ENCODE measurements at places on chromosomes 11 and 22. TPM values are rescaled to one million over a fixed set of nuclear protein-coding genes. Genes with fewer than 3 reads are reported as not detected.
A peak's percentile ranks its signal among the peaks of the same experiment; 100 is the strongest.

GRCh38 chr22:41841085-41841712, 8.3 kb downstream of the SREBF2 start:
- DNase-seq: no peak

DNA sequence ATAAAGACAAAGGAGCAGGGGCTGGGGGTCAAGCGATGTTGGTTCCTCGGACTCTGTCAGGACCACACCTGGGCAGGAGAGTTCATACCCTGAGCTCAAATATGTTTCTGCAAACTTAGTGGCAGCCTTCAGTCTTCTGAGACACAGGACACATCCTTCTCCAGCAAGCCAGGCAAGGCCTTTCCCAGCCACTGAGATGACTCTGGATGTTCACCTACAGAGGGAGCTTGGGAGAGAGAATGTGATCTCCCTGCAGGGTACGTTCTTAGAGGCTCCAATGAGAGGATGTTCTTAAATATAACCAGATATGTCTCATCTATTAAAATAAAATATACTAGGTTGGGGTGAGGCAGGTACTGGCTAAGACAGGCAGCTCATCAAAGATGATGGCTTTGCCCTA, 461.5 kb downstream of the OPCML start:
- DNase-seq: peak; percentile 71

- no peak for DNase-seq
These were observed 104.5 kb upstream of the GRAMD1B start for GRCh38 chr11:123325533-123325932.

- DNase-seq: no peak
These were observed 45.0 kb downstream of the PDE2A start for GRCh38 chr11:72629266-72629665.

- no peak for DNase-seq
These were observed 752.7 kb downstream of the KCNA4 start for GRCh38 chr11:29263971-29264682.

GRCh38 chr11:121295246-121296029, 2.9 kb downstream of the SC5D start:
- DNase-seq: no peak

- no peak for DNase-seq
These were observed 15.8 kb downstream of the UPB1 start for GRCh38 chr22:24510637-24511625.

DNA sequence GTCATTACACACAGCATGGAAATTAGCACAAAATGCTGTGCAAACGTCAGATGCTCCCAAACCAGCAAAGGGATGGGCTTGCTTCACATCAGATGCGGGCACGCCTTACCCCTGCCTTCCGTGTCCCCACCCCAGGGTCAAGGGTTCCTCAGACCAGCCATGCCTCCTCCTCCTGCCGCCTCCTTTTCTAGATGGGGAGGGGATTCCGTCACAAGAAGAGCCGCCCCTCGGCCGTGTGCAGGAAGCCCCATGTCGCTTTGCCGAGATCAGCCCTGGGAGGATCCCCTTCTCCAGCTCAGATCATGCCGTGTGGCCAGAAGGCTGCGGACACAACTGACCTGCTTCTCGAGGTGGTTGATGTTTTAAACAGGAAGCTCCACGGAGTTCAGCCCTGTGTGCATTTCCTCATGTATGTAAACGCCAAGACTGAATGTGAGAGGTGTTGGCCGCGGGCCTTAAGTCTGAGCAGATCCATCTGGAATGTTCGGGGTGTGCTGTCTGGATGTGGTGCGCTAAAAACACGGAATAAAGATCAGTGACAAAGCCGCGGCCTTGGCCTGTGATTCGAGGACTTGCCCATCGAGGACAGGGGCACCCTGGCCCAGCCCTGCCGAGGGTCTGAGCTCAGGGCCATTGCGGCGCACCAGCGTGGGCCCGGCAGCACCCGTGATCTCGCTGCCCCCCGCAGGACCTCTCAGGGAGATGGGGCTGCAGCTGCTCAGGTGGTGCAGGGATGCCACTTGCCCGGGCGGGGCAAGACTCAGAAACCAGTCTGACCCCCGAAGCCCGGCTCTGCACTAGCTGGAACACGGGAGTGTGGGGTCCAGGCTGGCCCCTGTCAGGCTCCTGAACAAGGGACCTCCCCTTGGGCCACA, 412.9 kb downstream of the TBC1D22A start:
- DNase-seq: peak; percentile 29

- DNase-seq: no peak
These were observed 333.3 kb downstream of the GUCY1A2 start for GRCh38 chr11:106684944-106685343.

DNA sequence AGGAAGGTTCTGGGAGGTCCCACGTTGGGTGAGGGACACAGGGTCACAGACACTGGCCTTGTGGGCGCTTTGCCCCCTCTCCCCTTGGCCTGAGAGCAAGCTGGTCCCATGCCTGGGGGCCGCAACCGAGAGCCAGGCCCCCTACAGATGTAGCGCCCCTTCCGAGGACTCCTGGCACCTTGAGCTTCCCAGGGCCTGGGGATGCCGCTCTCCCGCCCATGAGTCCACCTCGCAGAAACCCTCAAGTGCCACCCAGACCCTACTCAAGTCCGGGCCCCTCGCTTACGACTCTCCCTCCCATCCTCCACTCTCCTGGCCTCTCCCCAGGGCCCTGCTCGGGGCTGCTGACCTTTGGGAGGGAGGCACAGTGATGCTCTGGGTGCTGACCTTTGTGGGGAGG, 204.0 kb downstream of the BRD1 start:
- DNase-seq: no peak

DNA sequence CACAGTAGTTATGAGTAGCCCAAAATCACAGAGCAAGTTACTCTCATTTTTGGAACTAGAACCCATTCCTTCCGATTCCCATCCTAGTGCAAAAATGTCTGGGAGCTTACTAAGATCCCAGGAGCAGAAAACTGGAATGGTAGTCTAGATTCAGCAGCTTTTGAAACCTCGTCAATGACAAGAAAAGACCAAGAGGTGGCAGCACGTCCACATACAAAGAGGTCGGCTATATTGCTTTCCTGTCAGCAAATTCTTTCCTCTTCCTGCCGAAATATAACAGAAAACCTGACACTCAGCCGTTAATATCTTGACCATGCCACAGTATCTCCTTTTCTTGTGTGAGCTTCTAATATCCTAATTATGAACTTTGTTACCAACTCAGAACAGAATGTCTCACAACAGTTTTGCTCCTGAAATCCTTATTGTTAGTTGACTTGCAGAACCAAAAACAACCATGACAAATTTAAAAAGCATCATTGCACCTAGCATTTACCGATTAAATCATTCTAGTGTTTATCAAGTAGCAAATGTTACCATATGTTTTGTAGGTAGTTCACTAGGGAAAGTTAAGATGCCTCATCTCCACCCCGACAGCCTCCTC, 92.8 kb upstream of the OR9G4 start:
- peak; percentile 79 for DNase-seq

GRCh38 chr11:20261526-20261925, 101.3 kb upstream of the DBX1 start:
- DNase-seq: no peak

DNA sequence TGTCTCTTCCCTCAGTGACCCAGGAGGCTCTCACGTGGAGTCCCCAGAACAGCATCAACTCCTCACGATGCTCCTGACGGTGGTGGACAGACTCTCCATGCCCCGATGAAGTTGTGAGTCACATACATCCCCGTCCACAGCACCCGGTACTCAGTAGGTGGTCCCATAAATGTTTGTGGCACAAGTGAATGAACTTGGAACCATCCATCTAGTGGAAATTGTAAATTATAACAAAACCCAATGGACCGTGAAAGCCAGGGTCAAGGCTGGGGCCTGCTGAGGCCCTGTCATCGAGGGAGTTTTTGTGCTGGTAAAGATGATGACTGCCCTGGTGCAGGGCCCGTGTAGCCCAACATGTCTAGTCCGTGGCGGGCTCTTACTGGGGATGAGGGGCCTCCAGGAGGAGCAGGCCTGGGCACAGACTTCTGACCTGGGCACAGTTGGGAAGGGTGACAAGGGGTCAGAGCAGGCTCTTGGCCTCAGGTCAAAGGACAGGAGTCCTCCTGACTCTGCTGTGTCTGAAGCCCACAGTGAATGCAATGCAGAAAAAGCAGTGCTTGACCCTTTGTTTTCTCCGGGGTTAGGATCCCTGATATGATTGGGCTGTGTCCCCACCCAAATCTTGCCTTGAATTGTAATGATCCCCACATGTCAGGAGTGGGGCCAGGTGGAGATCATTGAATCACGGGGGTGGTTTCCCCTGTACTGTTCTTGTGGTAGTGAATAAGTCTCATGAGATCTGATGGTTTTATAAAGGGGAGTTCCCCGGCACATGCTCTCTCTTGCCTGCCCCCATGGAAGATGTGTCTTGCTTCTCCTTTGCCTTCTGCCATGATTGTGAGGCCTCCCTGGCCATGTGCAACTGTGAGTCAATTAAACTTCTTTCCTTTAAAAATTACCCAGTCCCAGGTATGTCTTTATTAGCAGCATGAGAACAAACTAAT, 20.0 kb upstream of the SMIM38 start:
- DNase-seq: no peak

DNA sequence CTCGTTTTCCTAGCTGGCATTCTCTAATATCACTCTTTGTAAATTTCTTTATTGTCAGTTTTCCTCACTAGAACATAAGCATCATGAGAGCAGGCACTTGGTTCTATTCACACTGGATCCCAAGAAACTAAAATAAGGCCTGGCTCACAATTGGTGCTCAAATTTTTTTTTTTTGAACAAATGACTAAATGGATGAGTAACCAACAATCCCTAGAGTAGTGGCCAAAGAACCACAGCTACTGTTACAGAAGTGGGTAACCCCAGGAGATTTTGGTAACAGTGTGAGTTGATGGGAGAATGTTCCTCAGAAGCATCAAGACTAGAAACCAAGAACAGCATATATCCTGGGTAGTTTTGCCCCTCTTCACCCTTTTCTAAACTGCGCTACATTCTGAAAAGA, 572.6 kb downstream of the INSC start:
- peak; percentile 2 for DNase-seq

GRCh38 chr22:22087854-22088657, 105.5 kb upstream of the TOP3B start:
- no peak for DNase-seq

DNA sequence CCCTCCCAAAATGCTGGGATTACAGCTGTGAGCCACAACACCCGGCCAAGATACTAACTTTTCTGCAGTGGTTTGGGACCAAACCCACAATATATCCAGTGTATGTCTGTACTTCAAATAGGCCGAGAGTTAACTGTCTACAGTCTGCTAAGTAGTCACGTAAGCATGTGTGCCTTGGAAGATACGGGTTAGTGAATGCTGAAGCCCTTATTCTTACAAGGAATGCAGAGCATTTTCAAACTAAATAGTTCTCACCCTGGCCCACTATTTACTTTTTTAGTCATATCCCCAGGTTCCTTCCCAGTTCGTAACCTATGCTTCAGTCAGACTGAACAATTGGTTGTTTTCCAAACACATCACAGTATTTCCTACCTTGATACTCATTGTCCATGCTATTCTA, 176.0 kb downstream of the WNT11 start:
- DNase-seq: no peak

GRCh38 chr22:37443086-37443485, 15.8 kb upstream of the ELFN2 start:
- no peak for DNase-seq

The MRGPRF gene
- total RNA-seq: 3.2 TPM

The GLYAT gene
- not detected for total RNA-seq

The KRTAP5-2 gene
- not detected for total RNA-seq

The ART5 gene
- 5.4 TPM for total RNA-seq

The ZC3H12C gene
- 4.1 TPM for total RNA-seq

The MEI1 gene
- 1.1 TPM for total RNA-seq

The TEX12 gene
- not detected for total RNA-seq

The DGAT2 gene
- total RNA-seq: 6.0 TPM

The ACTN3 gene
- total RNA-seq: 5.3 TPM

The OR52I2 gene
- not detected for total RNA-seq

All from endodermal cell (in vitro differentiated cells).